HepG2 (cell line): ENCODE measurements at places on chromosomes 12 and 14. TPM values are rescaled to one million over a fixed set of nuclear protein-coding genes. Genes with fewer than 3 reads are reported as not detected.

Gene GPX2
- total RNA-seq = 674 and 839 TPM in 2 replicates

Gene MRPL51
- 278 and 343 TPM in 2 replicates for total RNA-seq

Gene LRRC10
- not detected in 2 replicates for total RNA-seq

Gene DENND5B
- 18.7 and 23.2 TPM in 2 replicates for total RNA-seq

GRCh38 chr14:35416108-35416750 is 11.7 kb upstream of the NFKBIA start:
- no peak overlapping the region for H3K27ac ChIP-seq
- H3K4me3 ChIP-seq = no peak overlapping the region
- peaks cover 4% of the 10 kb centered on the region; the same call in 1 of the 2 replicates for H3K27me3 ChIP-seq
- H3K4me1 ChIP-seq = peaks cover 73% of the 10 kb centered on the region

GRCh38 chr12:68790081-68790951 is 17.7 kb upstream of the MDM2 start:
- no peaks in the 10 kb centered on the region for H3K27me3 ChIP-seq
- H3K36me3 ChIP-seq = no peaks in the 10 kb centered on the region
- no peak for DNase-seq
- peaks cover 74% of the 10 kb centered on the region for H3K4me1 ChIP-seq
